ENCODE measurements at places on chromosomes 4 and X. TPM values are rescaled to one million over a fixed set of nuclear protein-coding genes. Genes with fewer than 3 reads are reported as not detected.
A peak's percentile ranks its signal among the peaks of the same experiment; 100 is the strongest.

- no peak for DNase-seq
- peaks cover 5% of the 10 kb centered on the region for H3K36me3 ChIP-seq
- H3K4me1 ChIP-seq = peaks cover 16% of the 10 kb centered on the region
- H3K27me3 ChIP-seq = no peaks in the 10 kb centered on the region
Observed at GRCh38 chr4:86967798-86968197, 33.0 kb downstream of the AFF1 start.

GRCh38 chr4:56937262-56937661 lies 29.6 kb downstream of the REST start:
- peaks cover 6% of the 10 kb centered on the region for H3K4me1 ChIP-seq
- DNase-seq = no peak
- no peak overlapping the region for H3K4me3 ChIP-seq

DNA sequence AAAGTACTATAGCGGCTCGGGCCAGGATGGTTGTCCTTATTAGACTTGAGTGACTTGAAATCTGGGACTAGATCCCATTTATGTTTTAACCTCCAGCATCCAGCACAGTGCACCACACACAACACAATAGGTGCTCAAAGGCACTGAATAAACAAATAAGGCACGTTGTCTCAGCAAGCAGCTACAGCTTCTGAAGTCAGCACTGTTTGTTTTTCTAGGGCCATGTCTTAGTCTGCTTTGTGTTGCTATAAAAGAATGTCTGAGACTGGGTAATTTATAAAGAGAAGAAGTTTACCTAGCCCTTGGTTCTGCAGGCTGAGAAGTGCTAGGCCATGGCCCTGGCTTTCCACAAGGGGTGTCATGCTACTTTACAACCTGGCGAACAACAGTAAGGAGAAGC lies 102.1 kb upstream of the LNX1 start:
- DNase-seq = no peak
- no peaks in the 10 kb centered on the region for H3K36me3 ChIP-seq
- H3K4me3 ChIP-seq = no peak overlapping the region
- H3K27ac ChIP-seq = no peak overlapping the region
- peaks cover 7% of the 10 kb centered on the region for H3K27me3 ChIP-seq

The VCX3B gene
- not detected for total RNA-seq

DNA sequence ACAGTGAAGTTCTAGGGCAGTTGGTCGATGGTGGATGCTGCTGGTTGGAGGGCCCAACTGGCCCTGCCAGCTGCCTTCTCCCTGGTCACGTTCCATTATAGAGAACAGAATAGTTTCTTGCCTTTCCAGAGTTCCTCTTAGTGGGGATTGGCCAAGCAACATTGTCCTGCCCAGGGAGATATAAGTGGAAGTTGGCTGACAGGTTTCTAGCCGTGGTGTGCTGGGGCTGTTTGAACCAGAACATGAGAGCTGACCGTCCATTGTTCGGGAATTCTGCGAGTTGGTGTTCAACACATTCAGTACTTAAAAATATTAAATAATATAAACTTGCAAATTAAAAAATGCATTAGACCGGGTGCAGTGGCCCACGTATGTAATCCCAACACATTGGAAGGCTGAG lies 3.5 kb upstream of the AFAP1 start:
- no peaks in the 10 kb centered on the region for H3K36me3 ChIP-seq
- peaks cover 12% of the 10 kb centered on the region for H3K4me1 ChIP-seq
- no peak overlapping the region for H3K27ac ChIP-seq

- no peak overlapping the region for H3K27ac ChIP-seq
- no peak overlapping the region for H3K4me3 ChIP-seq
- H3K27me3 ChIP-seq = no peaks in the 10 kb centered on the region
- no peaks in the 10 kb centered on the region for H3K4me1 ChIP-seq
Observed at GRCh38 chr4:148159793-148160192, 282.4 kb downstream of the NR3C2 start.

GRCh38 chr4:68180849-68181526 lies 51.3 kb upstream of the TMPRSS11F start:
- no peaks in the 10 kb centered on the region for H3K4me1 ChIP-seq
- no peak for DNase-seq

The PNCK gene
- not detected for total RNA-seq

The LRP2BP gene
- 0.73 TPM for total RNA-seq

The CFI gene
- total RNA-seq = not detected

The RFC1 gene
- 78.3 TPM for total RNA-seq

DNA sequence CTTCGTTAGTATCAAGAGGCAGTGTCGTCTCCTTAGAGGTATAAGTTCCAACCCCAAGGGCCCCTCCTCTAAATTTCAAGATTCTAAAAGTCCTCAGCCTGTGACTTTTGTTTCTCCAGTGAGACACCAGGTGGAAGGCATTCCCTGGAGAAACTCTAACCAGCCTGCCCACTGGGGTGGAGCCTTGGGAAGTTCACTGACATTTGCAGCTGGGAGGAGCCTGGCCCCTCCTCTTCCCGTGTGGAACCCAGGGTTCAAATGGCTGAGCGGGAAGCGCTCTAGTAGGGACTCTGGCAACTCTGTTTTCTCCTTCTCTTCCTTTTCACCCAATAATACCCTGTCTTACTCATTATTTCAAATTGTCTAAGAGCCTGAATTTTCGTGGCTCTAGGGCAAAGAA lies 325.0 kb downstream of the TLL1 start:
- no peak overlapping the region for H3K4me3 ChIP-seq
- no peaks in the 10 kb centered on the region for H3K36me3 ChIP-seq
- no peaks in the 10 kb centered on the region for H3K27me3 ChIP-seq
- H3K4me1 ChIP-seq = no peaks in the 10 kb centered on the region
- no peak overlapping the region for H3K27ac ChIP-seq

DNA sequence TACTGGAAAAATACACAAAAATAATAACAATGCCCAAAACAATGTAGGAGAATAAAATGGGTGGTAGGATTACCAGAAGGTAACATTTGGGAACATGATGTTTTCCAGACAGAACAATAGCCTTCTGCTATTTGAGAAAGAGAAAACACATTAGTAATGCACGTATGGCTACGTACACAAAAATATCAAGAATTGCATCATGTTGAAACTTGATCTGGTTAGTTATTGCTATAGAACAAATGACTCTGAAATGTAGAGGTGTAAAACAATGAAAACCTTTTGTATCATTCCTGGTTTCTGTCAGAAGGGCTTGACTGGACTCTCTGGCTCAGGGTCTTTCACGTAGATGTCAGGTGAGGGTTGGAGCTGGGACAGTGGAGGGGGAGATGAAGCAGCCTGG lies 1040.0 kb downstream of the FAT4 start:
- no peaks in the 10 kb centered on the region for H3K36me3 ChIP-seq
- no peak overlapping the region for H3K27ac ChIP-seq
- H3K4me1 ChIP-seq = no peaks in the 10 kb centered on the region
- no peaks in the 10 kb centered on the region for H3K27me3 ChIP-seq
- no peak overlapping the region for H3K4me3 ChIP-seq

DNA sequence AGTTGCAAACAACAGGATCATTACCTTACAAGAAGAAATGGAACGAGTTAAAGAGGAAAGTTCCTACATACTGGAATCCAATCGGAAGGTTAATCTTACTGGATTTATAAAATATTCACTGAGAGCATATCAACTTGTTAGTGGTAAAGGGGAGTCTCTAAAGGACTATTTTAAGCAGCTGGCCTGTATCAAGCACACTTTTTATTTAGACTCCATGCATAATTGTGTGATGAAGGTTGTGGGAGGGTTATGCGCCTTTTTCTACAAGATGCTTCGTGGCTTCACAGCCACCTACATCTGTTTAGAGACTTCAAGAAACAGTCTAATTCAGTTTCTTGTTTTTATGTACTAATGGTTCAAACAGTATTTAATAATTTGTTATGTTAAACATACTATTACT lies 56.6 kb downstream of the GRSF1 start:
- H3K36me3 ChIP-seq = no peaks in the 10 kb centered on the region
- no peaks in the 10 kb centered on the region for H3K27me3 ChIP-seq
- H3K27ac ChIP-seq = no peak overlapping the region
- H3K4me3 ChIP-seq = no peak overlapping the region
- no peak for DNase-seq

- peak; percentile 60 for DNase-seq
- peak overlapping the region; percentile 67 for H3K4me3 ChIP-seq
- peaks cover 2% of the 10 kb centered on the region for H3K27me3 ChIP-seq
Observed at GRCh38 chrX:72169008-72169728, 12.4 kb upstream of the PIN4 start.

Data from activated CD4-positive, alpha-beta T cell treated with anti-CD3 and anti-CD28 coated beads, Interleukin-2, amount 10 ng/mL, durations not matched to agents 7 days and 5 days (primary cell).